ENCODE measurements at places on chromosomes 12 and 14.

- no peak for DNase-seq
These were observed 719.1 kb downstream of the C12orf50 start for GRCh38 chr12:87310126-87310525.

DNA sequence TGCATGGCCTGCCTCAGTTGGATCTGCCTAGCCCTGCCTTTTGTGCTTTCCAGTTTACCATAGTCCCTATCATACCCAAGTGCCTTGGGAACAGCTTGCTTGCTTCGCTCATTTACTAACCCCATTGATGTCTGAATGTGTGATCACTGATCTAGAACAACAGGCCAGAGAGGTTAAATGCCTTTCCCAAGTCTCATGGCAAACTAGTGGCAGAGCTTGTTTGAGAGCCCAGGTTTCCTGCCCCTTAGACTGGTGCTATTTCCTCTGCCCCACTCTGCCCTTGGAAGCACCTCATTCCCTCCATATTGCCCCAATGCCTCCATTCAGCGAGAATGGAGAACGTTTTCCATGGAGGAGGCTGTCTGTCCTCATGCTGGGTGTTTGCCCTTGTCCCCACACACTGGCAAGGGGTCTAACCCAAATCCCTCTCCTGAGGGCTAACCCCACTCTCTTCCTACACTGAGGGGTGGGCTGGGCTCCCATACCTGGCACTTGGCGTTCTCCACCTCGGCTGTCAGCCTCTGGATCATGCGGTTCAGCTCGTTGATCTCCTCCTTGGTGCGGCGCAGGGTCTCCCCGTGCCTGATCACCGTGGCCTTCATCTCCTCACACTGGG, 19.8 kb downstream of the KRT7 start:
- DNase-seq, result peak; percentile 43

DNA sequence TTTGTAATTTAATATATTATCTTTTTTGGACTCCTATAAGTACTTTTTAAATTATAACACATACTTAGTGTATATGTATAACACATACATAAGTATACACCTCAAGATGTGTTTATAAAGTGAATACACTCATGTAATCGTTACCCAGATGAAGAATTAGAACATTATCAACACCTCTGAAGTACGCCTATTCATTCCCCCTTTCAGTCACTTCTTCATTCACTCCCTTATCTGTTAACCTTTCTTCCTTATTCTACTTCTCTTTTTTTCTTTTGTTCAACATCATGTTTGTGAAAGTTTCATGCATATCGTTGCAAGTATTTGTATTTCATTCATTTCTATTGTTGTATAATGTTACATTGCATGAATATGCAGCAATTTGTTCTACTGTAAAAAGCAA, 98.5 kb downstream of the ARID2 start:
- DNase-seq, result no peak

DNA sequence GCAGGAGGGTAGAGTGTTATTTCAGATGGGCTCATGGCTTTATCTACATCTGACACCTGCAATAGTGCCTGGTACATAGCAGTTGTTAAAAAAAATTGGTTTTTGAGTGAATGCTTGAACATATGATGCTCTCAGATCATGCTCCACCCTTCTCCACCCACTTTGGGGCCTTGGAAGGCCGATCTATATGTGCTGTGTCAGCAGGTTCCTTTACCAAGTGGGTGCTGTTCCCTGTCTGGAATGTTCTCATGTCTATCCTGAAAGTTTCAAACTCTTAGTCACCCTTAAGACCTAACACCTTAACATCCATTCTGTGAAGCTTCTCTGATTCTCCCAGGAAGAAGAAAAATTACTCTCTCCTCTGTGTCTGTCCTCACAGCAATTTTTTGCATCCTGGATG, 556.3 kb upstream of the TBX3 start:
- no peak for DNase-seq

GRCh38 chr14:75876530-75876929, 105.3 kb downstream of the TGFB3 start:
- no peak for DNase-seq

DNA sequence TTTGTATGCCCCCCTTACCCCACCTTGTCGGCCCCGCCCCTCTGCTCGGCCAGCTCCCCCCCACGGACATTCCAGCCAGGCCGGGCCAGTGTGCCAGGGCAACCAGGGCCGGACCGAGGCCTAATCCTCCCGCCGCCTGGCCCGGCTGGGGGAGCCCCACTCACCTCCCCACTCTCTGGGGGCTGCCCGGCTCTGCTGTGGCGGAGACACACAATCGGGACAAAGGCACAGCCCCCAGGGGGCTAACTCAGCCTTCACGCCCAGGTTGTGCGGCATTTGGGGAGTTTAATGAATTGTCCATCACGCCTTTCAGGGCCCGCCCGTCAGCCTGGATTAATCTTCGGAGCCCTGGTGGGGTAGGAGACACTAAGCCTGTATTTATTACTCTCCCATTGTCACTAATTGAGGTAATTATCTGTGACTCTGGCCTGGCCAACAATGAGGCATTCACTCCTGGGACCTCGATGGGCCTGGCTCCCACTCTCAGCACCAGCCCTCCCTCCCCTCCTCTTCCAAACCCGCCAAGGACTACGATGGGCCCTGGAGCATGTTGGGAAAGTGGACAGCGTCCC, 8.7 kb downstream of the WNT1 start:
- DNase-seq, result no peak

DNA sequence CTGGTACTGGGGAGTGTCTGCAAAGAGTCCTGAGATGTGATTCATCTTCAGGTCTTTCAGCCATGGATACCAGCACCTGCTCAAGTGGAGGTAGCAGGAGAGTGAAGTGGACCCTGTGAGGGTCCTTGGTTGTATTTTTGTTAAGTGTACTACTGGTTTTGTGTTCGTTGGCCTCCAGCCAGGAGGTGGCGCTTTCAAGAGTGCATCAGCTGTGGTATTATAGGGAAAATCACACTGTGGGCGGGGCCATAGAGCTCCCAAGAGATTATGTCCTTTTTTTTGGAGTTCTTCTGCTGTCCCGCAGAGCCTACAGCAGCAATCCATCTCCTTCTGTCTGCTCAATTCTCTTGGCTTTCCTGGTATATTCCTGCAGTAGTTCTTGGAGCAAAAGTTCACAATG, 66.8 kb downstream of the SPATA7 start:
- DNase-seq, result peak; percentile 10

DNA sequence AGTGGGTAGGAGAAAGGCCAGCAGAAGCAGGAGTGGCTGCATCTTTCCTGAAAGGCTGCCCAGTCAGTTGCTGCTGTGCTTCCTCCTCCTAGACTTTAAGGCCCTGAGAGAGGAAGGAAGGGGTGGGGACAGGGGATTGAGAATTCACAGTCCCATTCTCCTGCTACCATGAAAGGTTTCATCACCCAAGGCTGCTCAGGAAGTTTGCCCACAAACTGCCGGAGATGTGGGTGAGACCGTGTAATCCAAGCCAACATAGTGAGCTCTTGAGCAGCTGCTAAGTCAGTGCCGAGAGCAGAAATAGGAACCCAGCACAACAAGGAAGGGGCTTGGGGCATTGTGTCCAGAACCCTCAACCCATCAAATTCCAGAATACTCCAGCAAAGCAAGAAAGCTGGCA, at the start of gene CTSG:
CTSG (minus strand) TSS at position 69 of the 400 bp plus-strand sequence; CDS start at position 42, 27 bp downstream.
- no peak for DNase-seq

- no peak for DNase-seq
These were observed 2.6 kb upstream of the ZNF385A start for GRCh38 chr12:54387114-54387467.

GRCh38 chr14:40656311-40656710, 950.4 kb upstream of the LRFN5 start:
- DNase-seq, result no peak

- no peak for DNase-seq
These were observed 62.9 kb upstream of the VSX2 start for GRCh38 chr14:74176400-74176793.

DNA sequence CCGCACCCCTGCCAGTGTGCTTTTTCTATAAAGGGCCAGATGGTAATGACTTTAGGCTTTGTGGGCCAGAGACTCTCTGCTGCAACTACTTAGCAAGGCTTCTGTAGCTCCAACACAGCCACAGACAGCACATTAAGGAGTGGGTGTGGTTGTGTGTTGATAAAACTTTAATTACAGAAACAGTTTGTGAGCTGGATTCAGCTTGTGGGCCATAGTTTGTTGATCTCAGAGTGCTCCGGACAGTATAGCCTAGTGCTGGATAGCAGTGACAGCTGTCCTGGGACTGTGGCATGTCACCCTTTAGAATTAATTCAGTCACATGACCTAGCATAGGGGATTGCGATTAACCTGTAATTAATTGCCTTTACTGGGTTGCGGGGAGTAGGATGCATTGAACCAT, 109.7 kb downstream of the ZNF664 start:
- no peak for DNase-seq

GRCh38 chr14:59787045-59787674, 83.4 kb downstream of the RTN1 start:
- no peak for DNase-seq

- no peak for DNase-seq
These were observed 182.5 kb upstream of the RGS6 start for GRCh38 chr14:71749613-71750238.

DNA sequence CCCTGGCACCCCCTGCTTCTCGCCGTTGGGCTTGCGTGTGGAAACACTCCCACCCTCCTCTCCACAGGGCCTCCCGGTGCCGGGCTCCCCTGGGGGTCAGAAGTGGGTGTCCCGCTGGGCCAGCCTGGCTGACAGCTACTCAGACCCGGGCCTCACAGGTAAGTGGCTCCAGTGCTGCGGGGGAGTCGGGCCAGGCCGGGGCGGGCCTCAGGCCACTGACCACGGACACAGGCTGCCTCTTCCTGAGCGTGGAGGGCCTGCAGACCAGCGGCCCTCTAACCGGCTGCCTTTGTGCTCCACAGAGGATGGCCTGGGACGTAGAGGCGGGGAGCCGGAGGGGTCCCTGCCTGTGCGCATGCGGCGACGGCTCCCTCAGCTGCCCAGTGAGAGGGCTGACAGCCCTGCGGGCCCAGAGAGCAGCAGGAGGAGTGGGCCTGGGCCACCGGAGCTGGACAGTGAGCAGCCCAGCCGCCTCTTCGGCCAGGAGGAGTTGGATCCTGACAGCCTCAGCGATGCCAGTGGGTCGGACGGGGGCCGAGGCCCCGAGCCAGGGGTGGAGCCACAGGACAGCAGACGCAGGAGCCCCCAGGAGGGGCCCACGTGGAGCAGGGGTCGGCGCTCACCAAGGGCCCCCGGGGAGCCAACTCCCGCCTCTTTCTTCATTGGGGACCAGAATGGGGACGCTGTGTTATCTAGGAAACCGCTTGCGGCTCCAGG, 21.1 kb downstream of the CEP170B start:
- DNase-seq, result no peak

DNA sequence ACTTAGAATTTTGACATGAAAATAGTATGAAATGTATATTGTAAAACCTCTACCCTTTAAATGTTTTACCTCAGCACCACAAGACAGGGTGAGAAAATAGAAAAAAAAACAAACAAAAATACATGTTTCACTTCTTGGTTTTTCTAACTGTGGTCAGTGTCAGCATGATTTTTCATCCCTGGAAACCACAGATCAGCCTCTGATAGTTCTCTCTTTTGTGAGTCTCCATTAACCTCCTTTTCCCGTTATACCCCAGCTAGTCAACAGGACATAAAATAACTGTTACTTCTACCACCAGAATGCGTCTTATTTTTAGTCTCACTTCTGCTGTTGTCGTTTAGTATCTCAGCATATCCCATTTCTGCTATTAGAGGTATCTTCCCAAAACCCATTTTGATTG, 48.3 kb upstream of the KCNMB4 start:
- DNase-seq, result no peak

GRCh38 chr14:81018684-81019083, 63.3 kb downstream of the TSHR start:
- DNase-seq, result no peak

- no peak for DNase-seq
These were observed 2.1 kb downstream of the TAOK3 start for GRCh38 chr12:118370601-118371000.

DNA sequence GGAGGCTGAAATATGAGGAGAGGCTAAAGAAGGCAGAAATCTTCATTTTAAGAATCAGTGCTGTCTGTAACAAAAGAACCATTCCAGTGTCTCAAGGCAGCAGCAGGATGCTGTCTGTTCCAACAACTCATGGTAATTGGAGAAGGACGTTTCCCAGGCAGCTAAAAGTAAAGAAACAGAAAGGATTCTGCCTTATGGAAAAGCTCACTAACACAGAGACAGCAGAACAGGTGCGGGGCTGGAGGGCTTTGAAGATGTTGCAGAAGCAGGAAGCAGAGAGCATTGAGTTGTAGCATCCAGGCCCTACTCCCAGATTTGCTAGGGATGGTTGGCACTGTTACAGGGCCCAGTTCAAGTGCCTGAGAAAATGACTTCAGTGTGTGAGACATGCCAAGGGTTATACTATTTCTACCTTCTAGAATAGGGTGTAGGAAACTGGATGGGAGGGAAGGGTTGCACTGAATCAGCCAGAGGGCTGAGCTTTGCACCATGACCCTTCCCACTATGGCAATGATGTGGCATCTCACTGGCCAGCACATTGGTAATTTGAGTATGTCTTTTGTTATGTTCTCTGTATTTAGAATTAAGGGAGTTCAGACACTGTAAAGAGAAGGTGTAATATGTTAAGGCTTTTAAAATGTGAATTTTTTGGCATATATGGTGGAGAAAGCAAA, 160.0 kb upstream of the FBXO33 start:
- no peak for DNase-seq

DNA sequence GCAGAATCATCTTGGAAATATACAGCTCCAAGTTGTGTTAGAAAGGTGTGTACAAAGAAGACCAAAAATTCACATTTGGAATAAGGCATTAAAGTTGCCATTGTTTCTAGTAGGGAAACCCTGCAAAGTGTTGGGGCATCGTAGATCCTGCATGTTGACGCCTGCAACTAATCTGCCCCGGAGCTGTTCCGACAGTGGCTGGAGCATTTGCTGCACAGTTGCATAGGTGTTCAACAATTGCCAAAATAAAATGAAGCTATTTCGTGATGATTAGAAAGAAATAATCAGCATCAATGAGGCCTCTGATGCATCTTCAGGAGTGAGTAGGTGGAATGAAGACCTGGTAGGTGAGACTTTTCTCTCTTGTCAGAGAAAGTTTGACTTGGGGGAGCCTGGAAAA, 47.3 kb downstream of the DAD1 start:
- DNase-seq, result no peak

DNA sequence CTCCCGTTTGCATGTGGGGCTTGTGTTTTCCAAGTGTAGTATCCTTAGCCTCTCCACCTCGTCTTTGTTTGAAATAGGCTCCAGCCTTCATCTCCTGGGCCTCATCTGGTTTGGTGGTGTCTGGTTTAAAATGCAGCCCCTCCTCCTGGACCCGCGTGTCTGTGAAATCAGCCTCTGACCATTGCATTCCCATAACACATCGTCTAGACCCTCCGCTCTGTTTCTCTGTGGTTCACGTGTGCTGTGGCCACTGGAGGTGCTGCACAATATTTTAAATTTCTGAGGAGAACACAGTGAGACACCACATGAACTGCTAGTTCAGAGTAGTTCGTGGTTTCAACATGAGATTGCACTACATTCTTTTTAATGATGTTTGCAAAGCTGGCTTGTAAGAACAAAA, 35.6 kb downstream of the UBE3B start:
- DNase-seq, result no peak
